ENCODE measurements at places on chromosomes 5 and 9.
A peak's percentile ranks its signal among the peaks of the same experiment; 100 is the strongest.

GRCh38 chr9:135254176-135255032, 166.9 kb downstream of the OLFM1 start:
- no peak for DNase-seq

GRCh38 chr9:123834889-123835562, 94.9 kb downstream of the DENND1A start:
- no peak for DNase-seq

DNA sequence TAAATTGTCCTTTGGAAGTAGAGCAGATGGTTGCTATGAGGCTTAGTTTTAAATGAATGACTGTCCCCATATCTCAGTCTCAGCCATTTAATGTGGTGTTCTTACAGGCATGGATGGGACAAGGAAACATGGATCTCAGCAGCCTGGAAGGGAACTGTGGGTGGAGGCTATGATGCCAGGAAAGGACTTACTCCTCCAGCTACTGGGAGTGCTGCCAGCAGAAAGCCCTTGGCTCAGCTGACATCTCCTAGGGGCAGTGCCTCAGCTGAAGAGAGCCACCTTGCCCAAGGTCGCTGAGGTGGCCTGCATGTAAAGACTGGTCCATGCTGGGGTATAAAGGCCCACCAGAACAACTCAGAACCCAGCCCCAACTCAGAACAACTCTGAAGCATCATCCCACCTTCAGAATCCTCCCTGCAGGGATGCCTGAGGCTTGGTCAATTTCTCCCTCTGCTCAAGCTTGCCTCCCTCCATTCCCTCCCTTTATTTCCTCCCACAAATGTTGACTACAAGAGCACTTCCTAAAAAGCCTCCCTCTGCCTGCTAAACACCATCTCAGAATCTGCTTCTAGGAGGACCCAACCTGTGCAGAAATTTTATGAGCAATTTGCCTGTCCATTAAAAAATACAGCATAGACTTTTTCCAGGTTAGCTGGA, 1.8 kb upstream of the PDE8B start:
- DNase-seq, result no peak

DNA sequence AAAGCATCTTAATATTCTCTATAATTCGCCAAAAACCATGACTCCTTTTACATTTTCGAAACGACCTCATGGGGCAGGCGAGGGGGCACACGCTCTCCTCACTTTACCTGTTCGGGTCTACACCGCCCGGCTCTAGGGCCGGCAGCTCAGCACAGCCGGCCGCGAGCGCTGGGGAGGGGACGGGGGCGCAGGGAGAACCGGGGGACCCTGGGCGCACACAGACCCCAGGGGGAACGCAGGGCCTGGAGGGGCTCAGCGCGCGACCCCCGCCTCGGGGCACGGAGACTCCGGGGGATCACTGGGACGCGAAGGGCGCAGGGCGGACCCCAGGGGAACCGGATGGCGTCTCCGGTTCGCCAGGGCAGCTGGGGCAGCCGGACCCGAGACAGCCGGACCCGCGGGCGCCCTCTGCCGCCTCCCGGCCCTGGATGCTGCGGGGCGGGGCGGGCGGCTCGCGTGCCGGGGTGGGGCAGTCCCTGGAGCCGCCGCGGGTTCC, at the start of gene AHRR:
Gene AHRR, plus strand, starts transcription at position 485 of the 496 bp plus-strand sequence. CDS start 22,189 bp downstream, outside the sequence.
- no peak for DNase-seq

- DNase-seq, result no peak
These were observed 468.1 kb downstream of the SPATA31D1 start for GRCh38 chr9:82456642-82457041.

GRCh38 chr5:94024620-94025019, 283.2 kb upstream of the POU5F2 start:
- no peak for DNase-seq

GRCh38 chr9:36471359-36471758, 71.3 kb upstream of the RNF38 start:
- no peak for DNase-seq

DNA sequence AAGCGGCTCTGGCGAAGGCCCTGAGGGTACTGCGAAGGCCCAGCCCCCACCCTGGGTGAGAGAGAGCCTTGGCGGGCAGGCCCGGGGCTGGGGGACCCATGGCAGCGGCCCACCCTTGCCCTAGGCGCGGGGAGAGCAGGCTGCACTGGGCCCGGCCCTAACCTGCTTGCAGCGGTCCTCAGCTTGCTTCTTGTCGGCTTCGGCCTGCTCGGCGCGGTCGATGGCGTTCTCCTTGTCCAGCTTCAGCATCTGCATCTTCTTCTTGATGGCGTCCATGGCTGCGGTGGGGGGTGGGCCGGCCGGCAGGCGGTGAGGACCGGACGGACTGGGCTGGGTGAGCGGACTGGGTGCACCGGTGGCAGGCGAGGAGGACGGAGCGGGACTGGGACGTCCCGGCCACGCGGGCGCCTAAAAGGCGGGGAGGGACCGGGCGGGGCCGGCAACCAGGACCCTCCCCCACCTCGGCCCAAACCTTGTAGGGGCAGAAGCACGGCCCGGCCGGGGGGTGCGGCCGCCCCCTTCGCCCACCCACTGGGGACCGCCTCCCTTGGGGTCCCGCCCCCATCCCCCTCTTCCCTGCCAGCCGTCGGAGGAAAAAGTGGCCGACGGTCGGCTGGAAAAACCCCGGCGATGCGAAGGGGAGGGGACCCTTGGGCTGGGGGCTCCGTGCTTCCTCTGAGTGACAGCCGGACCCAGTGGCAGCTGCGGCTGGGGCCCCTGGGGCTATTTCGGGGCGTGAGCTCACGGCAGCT, at the start of gene TPM2:
Gene TPM2, minus strand, starts transcription at position 384 of the 752 bp plus-strand sequence. Its CDS starts 108 bp downstream, at position 276.
- no peak for DNase-seq

DNA sequence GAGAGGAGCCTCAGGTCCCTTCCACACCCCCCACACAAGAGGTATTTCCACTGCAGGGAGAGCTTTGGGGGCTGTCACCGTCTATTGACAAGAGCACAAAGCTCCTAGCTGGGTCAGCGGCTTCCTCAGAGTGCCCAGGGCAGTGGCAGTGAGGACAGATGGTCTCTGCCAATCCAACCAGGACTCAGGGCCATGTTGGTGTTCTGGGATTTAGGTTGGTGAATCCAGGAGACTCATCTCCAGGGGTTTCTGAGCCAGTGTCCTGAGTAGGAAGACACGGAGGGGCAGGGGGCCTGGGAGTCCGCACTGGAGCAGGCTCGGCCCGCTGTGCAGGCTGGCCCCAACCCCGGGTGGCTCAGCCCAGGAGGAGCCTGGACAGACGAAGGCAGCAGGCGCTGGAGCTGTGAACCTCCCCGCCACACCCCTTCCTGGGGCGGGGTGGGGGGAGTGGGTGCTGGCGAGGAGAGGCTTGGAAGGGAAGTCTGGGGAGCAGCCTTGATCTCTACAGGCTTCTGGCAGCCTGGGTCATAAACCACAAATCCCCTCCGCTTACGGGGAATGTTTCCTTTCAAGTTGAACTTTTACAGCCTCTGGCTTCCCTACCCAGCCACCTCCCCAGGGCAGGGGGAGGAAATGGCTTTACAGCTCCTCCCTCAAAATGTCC, 19.6 kb downstream of the CRB2 start:
- DNase-seq, result no peak

DNA sequence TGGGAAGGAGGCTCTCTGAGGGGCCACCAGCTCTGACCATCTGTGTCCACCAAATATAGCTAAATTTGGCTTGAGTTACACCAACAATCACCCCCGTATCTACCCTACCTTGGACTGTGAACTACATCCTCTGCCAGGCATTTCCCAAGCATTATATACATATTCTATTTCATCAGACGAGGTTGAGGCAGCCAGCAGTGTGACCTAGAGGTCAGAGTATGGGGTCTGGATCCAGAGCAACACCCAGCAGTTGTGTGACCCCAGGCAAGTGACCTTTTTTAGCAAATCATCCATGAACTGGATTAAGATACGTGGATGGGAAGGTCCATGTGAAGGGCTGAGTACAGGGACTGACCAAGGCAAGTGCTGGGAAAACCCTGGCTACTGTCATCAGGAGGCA, 180.6 kb downstream of the HSPA4 start:
- no peak for DNase-seq

- no peak for DNase-seq
These were observed 197.8 kb upstream of the NREP start for GRCh38 chr5:111954516-111955395.

- DNase-seq, result no peak
These were observed 7.6 kb upstream of the KCNV2 start for GRCh38 chr9:2709645-2710101.

DNA sequence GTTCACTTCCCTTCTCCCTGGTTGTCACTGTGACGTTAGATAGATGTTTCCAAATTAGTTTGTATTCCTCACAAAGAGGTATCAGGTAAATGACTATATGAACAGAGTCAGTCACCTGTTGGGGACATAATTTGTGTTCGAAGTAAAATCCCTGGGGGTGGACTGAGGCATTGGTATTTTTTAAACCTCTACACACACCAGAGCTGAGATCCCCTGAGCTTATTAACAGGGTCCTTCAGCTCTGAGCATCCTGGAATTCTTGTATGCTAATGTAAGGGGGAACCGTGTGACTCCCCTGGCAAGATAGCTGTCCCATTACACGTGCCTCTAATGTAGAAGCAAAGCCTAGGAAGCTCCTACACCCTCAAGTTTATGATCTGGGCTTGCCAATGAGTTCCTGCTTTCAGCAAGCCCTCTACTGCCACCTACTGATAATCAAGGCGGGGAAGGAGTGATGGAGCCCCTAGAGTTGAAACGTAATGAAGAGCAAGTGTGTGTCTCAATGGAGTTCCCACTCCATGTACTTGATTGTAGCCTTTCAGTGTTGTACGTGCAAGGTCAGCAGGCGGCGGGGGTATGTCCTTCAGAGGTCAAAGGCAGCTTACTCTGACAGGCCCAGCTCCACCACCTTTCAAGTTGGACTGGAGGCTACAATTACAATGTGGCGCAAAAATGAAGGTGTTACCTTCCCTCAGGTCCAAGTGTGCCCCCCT, 14.4 kb downstream of the PRKACG start:
- peak; percentile 39 for DNase-seq

DNA sequence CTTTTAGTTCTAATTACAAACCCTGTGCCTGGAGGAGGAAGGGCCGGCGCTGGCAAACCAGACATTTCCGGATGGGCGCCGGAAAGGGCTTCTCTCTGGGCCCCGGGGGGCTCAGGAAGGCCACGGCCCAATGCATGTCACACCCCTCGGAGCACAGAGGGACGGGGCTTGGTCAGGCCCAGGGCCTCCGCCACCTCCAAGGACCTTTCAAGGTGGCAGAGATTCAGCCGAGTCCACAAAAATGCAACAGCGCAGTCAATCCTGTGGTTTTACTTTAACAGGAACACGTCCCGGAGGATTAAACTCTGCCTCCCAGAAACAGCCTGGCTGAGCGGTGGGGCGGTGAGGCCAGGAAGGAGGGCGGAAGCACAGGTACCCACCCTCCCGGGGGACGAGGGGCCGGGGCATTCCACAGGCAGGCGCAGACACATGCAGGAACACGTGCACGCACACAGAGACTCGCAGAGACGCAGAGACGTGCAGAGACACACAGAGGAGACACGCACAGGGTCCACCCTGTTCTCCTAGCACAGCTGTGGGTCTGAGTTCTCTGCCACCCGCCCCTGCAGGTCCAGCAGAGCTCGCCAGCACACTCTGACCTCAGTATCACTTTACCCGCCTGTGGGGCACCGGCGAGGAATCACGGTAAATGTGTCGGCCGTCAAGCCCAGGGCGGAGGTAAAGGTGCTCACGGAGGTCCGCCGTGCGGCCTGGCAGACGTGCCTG, 23.0 kb downstream of the SLC9A3 start:
- no peak for DNase-seq

DNA sequence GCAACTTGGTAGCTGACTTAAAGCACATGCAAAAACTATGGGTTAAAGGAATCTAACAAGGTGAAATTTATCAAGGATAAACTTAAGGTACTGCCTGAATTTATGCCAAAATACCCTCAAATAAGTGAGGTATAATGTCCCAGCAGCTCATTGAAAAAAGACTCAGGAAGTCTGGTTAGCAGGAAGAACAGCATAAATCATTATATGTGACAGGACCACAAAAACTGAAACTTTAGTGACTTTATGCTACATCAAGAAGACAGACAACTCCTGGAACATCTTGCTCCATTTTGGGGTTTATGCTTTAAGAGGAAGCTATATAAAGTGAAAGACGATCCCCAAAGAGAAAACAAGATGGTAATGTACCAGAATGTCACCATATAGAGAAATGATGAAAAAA, 282.4 kb upstream of the ZNF462 start:
- DNase-seq, result no peak

GRCh38 chr5:132063090-132063911, 2.8 kb downstream of the IL3 start:
- DNase-seq, result peak; percentile 63

DNA sequence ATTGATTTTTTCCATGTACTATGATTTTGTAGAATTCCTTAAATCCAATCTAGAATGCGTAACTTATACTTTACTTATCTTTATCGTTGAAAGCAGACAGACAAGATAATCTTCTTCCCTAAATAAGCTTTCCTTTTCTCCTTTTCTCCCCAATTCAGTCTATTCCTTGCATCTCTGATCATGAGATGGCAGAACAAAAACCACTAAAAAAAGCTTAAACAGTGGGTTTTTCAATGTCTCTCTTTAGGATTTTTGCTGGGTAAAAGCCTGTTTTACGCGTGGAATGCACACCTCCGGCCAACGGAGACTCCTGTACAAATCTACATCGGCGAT, 755 bp downstream of the CDKN2B start:
- no peak for DNase-seq

DNA sequence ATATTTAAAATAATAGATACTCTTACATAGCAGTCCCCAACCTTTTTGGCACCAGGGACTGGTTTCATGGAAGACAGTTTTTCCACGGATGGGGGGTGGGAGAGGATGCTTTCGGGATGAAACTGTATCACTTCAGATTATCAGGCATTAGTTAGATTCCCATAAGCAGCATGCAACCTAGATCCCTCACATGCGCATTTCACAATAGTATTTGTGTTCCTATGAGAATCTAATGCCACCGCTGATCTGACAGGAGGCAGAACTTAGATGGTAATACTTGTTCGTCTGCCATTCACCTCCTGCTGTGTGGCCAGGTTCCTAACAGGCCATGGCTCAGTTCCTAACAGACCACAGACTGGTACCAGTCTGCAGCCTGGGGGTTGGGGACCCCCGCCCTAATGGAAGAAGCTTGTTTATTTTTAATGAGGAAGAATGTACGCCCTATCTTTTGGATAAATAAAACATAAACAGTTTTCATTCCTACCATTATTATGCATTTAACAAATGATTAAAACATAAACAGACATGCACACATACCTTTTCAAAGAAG, 187.7 kb downstream of the ZSWIM6 start:
- DNase-seq, result no peak

- no peak for DNase-seq
These were observed 43.2 kb downstream of the TMEM167A start for GRCh38 chr5:83034036-83034435.

Measured in stimulated activated CD4-positive, alpha-beta T cell treated with anti-CD3 and anti-CD28 coated beads, Interleukin-12 subunit alpha, Interleukin-12 subunit beta, amount 100 ng/mL, for 24 hours (primary cell).